Stimulated activated CD4-positive, alpha-beta T cell treated with anti-CD3 and anti-CD28 coated beads, TNF-alpha, amount 100 ng/mL, for 24 hours (primary cell): ENCODE measurements at places on chromosomes 11 and 22.

DNA sequence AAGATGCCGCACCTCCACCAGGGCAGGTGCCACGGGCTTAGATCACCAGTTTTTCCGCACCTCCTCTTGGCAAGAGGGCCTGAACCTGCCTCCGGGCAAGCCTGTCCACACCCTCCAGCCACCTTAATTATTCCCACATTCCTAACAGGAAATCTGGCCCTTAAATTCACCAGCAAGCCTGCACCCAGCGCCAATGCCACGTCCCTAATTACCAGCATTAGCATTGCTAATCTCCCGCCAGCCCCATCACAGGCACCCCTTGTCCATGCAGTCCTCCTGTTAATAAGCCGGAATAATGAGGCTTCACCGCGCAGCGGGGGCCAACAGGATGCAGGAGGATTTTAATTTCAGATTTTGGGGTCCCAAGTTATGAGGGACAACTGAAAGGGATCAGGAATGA lies 69.7 kb downstream of the PHF21B start:
- DNase-seq: no peak

- DNase-seq: no peak
Measured at GRCh38 chr11:106585061-106585460, 433.2 kb downstream of the GUCY1A2 start.

- no peak for DNase-seq
Measured at GRCh38 chr22:23485490-23485889, 94.6 kb downstream of the IGLL1 start.

- DNase-seq: no peak
Measured at GRCh38 chr11:7490054-7490453, 4.7 kb downstream of the OLFML1 start.

DNA sequence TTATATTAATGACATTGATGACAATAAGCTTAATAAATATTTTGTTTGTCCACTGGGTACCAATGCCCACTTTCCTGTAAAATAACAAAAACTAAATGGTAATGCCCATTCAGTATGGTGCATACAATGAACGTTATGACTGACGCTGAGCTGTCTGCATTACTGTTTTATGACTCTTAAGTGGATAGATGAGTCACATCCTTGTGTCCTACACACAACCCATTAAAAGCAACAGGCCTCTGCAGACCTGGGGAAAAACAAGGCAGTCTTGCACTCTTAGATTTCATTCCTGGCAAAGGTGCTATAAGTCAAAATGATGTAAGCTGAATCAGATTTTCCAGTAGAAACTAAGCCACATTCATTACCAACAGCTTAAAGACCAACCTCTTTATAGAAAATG lies 176.3 kb upstream of the TMEM45B start:
- DNase-seq: no peak

DNA sequence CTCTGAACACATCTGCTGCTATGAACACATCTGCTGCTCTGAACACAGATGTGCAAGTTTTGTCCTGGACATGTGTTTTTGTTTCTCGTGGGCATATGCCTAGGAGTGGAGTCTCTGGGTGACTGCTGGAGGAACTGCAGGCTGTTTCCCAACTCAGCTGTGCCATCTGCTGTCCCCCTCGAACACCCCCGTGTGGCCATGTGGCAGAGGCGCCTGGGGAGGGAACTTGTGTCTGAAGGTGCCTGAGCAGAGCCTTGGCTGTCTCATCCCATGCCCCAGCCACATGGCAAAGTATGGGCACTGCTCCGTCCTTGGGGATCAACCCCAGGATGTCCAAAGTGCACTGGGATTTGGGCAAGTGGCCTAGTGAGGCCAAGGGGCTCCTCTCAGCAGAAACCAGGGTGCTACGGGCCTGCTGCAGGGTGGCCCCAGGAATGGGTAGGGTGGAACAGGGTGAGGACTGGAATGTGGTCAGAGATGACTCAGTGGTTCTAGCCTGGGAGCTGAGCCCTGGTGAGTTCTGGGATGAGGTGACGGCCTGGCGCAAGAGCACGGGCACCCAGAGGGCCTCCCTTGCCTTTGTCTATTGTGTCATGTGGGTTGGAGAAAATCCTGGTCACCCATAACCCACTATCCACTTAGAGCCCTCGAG lies 14.7 kb downstream of the GATD1 start:
- no peak for DNase-seq

- DNase-seq: no peak
Measured at GRCh38 chr11:80748207-80748925, 1307.5 kb upstream of the TENM4 start.

DNA sequence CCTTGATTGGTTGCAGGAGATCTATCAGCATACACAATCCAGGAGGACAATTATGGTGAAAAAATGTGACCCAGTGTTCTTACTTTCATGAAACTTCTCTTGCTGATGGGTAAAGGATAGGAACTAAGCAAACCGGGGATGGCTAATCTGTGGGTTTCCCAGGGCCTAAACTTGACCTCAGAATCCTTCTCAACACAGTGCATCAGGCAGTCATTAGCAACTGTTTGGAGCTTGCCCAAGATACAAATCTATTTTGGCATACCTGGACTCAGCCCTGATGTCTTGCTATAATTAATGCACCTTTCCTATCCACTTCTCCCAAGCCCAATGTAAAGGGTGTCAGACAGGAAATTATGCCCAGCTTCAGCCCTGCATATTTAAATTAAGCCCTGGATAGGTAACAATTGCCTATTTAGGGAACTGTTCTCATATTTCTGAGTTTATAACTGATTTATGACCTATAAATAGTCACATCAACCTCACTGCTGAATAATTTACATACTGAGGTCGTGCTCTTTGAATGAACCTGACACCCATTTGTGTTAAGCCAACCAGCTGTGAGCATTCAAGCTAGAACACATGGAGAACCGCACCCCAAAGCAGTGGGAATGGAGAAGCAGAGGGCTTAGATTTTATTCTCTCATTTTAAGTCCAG lies 9.2 kb upstream of the PHF21A start:
- no peak for DNase-seq

DNA sequence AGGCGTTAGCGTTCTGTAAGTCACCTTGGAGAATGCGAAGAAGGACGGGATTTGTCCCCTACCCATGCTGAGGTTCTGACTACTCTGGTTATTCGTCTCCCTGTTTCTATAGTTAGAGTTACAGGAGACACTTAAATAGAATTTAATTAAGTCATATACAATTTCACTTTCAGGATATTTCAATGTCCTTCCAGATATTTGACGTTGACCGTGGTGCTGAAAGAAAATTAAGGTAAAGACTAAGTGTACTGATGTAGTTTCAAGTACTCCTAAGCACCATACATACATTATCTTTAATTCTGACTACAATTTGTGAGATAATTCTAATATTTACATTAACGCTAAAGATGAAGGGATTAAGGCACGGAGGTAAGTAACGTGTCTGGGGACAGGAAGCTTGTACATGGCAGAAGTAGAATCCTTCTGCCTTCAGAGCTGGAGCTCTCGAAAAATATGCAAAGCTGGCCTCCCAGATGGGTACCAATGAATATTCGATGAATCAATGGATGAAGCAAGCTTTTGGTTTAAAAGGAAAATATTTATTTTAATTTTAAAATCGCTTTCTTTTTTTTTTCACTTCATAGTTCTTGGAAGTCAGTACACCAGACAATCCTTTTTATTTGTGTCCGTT lies 539 bp upstream of the SLC36A4 start:
- no peak for DNase-seq

DNA sequence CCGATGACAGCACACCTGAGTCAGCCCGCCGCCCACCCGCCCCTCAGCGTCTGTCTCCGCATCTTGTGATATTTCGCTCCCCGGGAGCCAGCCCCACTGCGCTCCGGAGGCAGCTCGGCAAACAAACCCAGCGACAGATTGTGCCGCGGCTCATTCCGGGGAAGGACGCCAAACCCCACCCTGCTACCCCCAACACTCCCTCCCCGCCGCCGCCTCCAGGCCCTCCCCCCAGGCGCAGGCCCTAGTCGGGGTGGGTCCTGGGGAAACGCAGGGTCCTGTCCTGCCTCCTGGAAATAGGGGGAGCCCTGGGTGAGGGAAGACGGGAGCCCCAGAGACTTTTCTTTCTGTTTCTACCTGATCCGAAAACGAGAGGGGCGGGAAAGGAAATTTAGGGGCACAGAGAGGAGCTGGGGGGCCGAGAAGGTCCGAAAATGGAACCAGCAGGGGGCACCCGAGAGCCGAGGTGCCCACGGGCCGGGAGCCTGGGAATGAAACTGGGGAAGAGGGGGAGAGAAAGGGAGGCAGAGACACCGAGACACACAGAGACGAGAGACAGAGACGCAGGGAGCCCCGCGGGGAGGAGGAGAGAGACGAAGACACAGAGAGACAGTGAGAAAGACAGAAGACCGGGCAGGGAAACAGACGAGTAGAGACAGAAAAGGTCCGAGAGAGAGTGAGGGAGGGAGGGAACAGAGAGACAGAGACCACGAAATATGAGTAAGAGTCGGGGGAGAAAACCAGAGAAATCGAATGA lies 1.7 kb upstream of the RTN4RL2 start:
- peak; percentile 47 for DNase-seq

- DNase-seq: no peak
Measured at GRCh38 chr11:134017511-134018430, 51.1 kb upstream of the JAM3 start.

- peak; percentile 40 for DNase-seq
Measured at GRCh38 chr11:75275581-75275980, 35.0 kb downstream of the TPBGL start.

- peak; percentile 46 for DNase-seq
Measured at GRCh38 chr22:39148727-39149535, 3.5 kb downstream of the CBX7 start.

GRCh38 chr22:39800790-39801520 lies 92.6 kb downstream of the ENTHD1 start:
- DNase-seq: no peak

GRCh38 chr11:5369789-5370188 lies 13.8 kb upstream of the OR51M1 start:
- no peak for DNase-seq

DNA sequence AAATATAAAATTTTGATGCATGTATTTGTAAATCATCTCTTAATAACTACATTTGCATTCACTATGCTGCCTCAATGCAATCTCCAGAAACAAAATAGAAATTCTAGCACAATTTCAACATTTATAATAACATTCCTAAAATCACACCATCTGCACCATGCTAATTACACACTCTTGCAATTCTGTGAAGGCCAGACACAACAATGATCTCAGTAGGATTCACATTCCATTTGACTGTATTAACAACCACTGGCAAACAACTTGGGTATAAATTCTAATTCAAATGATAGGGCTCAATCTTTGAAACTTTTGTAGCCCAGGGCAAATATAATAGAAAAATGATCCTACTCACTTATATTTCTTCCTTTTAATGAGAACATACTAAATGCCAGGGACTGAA lies 25.9 kb downstream of the RAB6A start:
- DNase-seq: no peak

GRCh38 chr11:84829162-84829561 lies 798.0 kb downstream of the DLG2 start:
- no peak for DNase-seq

GRCh38 chr11:93209466-93209865 lies 11.7 kb upstream of the SLC36A4 start:
- no peak for DNase-seq

DNA sequence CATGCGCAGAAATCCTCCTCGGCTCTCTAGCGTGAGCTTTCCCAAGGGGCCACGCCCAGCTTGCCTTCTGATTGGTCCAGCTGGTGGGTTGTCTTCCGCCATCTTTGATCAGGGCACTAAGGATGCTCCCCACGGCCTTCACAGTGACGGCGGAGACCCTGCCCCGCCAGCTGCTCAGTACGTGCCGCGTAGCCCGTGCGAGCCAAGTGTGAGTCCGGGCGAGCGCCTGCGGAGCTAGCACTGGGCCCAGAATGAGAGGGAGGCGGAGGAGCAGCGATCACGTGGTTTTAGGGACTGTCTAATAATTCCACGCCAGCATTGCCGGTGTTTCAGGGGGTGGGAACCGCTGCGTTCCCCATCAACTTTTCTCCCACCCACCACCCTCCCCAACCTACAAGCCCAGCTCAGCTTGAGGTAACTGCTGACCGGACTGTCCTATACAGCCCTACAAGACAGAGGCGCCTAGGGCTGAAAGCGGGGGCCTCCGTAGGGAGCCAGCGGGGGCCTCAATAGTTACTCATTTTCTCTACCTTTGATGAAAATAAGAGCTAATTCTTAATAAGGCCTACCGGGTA lies 1.5 kb upstream of the MTFP1 start:
- DNase-seq: peak; percentile 98

DNA sequence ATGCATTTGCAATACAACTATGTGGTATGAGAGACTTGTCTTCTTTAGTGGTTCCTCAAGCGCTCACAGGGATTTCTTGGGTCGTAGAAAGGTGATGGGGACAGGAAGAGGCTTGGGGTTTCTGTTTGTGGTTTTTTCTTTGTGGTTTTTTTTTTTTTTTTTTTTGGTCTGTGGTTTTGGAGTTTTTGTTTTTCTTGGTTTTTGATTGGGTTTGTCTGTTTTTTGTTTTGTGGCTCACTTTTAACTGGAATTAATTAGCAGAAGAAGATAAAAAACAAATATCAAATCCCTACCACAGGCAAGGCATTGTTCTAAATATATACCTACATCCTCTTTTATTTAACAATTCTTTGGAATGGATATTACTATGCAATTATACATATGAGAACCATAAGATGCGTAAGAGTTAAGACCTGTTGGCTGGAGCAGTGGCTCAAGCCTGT lies 5.5 kb downstream of the TTC28 start:
- DNase-seq: no peak

- peak; percentile 13 for DNase-seq
Measured at GRCh38 chr11:69704508-69705253, 859 bp upstream of the FGF19 start.

- DNase-seq: no peak
Measured at GRCh38 chr22:43512279-43512678, 100.5 kb downstream of the MPPED1 start.

- DNase-seq: no peak
Measured at GRCh38 chr11:117715801-117716200, 81.2 kb downstream of the DSCAML1 start.

DNA sequence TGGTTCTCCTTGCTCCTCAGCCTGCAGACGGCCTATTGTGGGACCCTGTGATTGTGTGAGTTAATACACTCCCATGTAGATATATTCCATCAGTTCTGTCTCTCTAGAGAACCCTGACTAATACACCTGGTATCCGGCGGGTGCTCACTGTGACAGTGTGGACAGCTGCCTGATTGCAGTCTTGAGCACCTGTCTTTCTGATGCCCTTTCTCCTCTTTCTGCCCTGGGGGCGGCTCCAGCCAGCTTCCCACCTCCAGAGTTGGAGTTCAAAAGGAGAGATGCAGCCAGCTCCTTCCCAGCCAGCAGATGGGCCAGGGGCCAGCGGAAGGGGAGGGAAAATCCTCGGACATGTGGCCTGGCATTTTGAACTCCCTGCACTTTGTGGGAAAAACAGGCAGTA lies 15.0 kb downstream of the SMIM38 start:
- no peak for DNase-seq
